Omental fat pad (tissue), 4 donors: ENCODE measurements at places on chromosomes 5 and 9.

DNA sequence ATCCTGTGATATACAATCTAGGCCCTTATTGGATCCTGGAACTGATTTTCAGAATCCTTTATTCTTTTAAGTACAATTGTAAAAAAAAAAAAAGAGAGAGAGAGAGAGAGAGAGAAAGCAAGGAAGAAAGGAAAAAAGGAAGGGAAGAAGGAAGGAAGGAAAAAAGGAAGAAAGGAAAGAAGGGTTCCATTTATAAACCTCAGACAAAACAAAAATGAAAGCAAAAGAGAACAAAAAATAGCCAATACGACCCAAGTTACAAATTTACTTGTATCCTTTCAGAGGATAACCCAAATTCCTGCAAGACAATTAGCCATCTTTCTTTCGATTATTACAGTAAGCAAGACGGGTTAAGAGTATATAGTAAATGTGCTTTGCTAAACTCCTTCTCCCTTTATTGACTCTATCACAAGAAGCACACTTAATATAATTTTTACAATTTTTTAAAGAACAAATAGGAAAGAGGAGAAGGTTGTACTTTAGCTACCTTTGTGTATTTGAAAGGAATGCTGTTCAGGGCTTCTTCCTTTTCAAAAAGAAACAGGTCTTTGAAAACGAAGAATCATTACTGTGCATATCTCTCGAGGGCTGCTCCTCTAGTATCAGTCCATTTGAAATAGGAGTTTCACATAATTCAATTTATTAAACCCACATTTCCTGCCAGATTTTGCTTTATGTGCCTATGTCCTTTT is 543.3 kb downstream of the RAB3C start:
- no peak for DNase-seq

DNA sequence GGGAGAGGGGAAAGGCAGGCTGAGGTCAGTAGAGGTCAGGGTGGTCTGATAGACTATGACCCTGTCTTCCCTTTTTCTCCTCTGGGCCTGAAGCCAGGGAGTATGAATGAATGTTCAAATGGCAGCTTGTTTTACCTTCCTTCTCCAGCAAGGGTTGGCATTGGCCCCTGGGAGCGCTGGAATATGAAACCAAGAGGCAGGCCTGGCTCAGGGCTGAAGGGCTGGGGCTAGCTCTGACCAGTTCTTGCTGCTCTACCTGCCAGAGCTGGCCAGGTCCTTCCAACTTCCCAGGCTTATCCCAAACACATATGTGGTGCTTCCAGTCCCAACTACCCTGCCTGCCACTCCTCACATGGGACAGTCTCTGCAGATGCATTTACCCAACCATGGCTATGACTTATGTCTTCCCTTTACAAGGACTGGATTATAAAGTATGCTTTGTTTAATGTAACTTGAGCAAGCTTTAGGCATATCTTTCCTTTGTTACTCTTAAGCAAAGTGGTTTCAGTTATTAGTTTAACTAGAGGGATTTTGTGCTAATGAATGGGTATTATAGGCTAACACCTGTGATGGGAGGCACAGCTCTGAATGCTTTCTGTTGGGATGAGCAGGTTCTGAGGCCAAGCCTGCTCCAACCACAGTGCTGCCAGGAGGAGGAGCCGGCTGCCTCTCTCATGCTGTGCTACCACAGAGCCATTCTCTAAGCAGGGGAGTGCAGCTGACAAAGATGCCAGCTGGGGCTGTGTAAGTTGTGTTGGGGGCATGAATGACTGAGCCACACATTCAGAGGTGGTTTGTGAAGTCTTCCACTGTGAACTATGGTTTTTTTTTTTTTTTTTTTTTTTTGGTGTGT is 6.1 kb downstream of the CCNI2 start:
- no peak for DNase-seq

GRCh38 chr5:130111746-130112145 is 207.5 kb downstream of the CHSY3 start:
- no peak for DNase-seq

- DNase-seq: no peak
Measured at GRCh38 chr9:87857141-87857947, 25.3 kb upstream of the SPATA31E1 start.

DNA sequence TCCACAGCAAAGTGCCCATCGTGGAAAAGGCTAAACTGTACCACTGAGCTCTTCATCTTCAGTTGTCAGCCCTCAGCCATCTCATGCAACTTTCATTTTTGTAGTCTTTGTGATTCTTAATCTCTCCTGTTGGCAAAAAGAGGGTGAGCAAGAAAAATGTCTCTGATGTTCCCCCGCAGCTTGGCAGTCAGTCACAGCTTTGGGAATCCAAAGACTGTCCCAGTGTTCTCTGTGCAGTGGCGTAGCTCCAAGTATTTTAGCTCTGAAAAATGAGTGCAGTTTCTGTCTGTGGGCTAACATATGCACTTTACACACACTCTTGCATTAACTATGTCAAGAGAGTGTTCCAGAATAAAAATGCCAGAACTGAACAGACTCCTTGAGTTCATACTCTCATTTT is 372.2 kb downstream of the TMEM232 start:
- no peak for DNase-seq

GRCh38 chr9:84371737-84372136 is 31.2 kb upstream of the SLC28A3 start:
- no peak for DNase-seq

GRCh38 chr9:34502471-34502870 is 20.3 kb downstream of the ENHO start:
- DNase-seq: no peak

GRCh38 chr9:15155323-15155722 is 151.7 kb downstream of the TTC39B start:
- no peak for DNase-seq

DNA sequence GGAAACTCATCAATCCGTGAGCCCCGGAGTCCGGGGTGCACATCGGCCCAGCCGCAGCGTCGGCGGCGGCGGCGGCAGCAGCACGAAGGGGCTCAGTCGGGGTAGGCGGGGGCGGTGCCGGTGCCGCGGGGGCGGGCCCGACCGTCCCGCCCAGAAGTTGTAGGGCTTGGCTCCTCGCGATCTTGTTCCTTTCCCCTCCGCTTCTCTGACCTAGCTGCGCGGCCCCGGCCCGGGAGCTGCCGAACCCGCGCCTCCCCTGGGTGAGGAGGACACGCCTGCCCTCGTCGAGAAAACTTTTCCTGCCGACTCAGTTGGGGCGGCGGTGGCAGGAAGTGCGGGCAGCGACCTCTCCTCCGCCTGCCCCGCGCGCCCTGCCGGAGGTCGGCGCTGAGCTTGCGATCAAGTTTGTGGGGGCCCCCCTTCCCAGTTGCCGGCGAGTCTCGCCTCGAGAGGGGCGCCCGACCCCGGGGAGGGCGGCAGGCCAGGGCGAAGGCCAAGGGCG is at the start of gene MAN2A1:
Gene MAN2A1 (plus strand): TSS at position 188 of the 502 bp plus-strand sequence. CDS start 491 bp downstream, outside the sequence.
- peak; percentile 35 for DNase-seq

GRCh38 chr5:78958672-78959445 is 26.3 kb downstream of the ARSB start:
- DNase-seq: no peak
